ENCODE measurements at places on chromosomes 7 and 10. TPM values are rescaled to one million over a fixed set of nuclear protein-coding genes. Genes with fewer than 3 reads are reported as not detected.

GRCh38 chr10:101062232-101063049 lies 652 bp downstream of the KAZALD1 start:
- peak; percentile 78 for DNase-seq

GRCh38 chr10:11080564-11080984 lies 62.9 kb downstream of the CELF2 start:
- DNase-seq: no peak

DNA sequence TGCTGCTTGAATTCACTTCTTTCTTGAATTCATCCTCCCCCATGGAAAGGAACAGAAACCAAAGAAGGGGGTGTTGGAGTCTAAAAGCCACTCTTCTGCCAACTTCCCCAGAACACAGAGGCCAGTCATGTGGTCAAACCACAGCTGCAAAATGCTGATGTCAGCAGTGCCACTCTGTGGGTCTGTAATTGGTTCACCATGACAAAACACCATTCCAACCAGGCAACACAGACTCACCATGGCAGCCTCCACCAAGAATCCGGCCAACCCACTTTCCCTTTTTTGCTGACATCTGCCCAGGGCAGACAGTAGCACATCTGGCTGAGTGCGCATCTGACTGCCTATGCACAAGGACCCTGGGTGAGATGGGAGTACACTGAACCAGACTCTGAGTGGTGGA lies 16.8 kb downstream of the OSBPL3 start:
- no peak for DNase-seq

- DNase-seq: no peak
Observed at GRCh38 chr7:114658216-114658615, 243.6 kb downstream of the FOXP2 start.

- DNase-seq: no peak
Observed at GRCh38 chr7:6403907-6404306, 43.8 kb downstream of the DAGLB start.

- no peak for DNase-seq
Observed at GRCh38 chr10:76037531-76038155, 606.2 kb downstream of the LRMDA start.

GRCh38 chr10:9305018-9305655 lies 1250.6 kb downstream of the GATA3 start:
- no peak for DNase-seq

GRCh38 chr7:36755484-36755883 lies 31.2 kb upstream of the AOAH start:
- no peak for DNase-seq

- no peak for DNase-seq
Observed at GRCh38 chr10:131553121-131553520, 241.6 kb upstream of the TCERG1L start.

DNA sequence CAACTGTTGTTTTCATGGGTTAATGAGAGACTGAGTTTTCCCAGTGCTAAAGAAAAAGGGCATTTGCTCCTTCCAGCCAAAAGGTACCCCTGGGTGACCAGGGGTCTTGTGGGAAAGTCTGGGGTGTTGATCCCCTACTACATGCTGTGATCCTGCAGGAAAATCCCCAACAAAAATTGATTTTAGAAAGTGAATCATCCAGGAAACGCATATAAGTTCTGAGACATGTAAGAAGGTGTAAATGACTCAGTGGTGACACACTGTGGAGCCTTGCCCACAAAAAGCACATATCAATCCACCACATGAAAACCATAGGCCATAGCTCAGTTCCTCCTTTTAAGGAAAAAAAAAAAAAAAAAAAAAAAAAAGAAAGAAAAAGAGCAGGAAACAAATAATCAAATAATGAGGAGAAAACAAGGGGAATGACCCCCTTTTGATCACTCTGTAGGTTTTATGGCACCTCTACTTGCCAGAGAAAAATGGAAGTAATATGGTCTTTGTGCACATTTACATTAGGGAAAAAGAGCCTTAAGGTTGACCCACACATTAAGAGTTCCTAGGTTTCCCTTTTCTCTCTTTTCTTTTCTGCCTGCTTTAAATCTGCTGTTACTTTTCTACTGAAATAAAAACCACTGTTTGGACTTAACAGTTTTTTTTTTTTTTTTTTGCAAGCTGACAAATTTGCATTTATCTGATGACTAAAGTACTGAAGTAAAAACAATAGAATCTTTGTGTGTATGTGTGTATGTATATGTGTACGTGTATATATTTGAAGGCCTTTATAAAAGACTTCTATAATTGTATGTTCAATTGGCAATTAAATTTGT lies 386.0 kb downstream of the KIF20B start:
- no peak for DNase-seq

DNA sequence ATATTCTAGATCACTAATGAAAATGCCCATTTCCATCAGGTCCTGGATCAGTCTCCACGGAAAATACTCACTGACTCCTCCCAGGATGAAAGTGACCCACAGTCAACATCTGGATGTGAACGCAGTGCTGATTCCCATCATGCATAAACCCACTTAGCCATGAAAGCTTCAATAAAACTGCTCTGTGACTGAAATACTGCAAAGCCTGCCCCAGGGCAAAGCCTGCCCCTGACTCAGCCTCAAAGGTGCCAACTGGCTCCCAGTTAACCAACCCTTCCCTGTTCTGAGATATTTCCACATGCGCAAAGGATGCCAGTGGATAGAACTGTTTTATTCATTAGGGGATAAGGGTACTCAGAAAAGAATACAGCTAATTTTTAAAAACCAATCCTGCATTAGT lies 24.0 kb downstream of the OSBPL3 start:
- DNase-seq: no peak

DNA sequence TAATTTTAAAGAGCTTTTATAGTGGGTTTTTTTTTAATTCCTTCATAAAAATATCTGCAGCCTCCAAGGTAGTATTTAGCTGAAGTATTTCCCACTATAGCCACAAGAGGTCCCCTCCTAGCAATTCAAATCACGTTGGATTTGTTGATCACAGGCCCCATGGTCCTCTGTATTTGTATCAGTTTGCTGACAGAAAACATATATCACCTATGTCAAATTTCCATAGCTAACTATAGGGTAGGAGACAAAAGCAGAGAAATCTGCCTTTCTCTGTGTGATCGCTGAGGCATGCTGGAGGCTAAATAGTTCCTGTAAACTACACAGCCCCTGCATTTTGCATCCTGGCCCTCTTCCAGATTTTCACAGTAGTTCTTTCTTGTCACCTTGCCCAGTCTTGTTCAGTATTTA lies 1.7 kb upstream of the CTNNA3 start:
- DNase-seq: peak; percentile 42

- peak; percentile 55 for DNase-seq
Observed at GRCh38 chr10:127906548-127907377, at the start of gene PTPRE. Gene PTPRE, plus strand, starts transcription at chr10:127907103. Its CDS starts 133,779 bp downstream, at chr10:128040882.

GRCh38 chr7:33654676-33655075 lies 250.7 kb upstream of the BMPER start:
- no peak for DNase-seq

- no peak for DNase-seq
Observed at GRCh38 chr10:63758080-63758479, 236.9 kb downstream of the REEP3 start.

DNA sequence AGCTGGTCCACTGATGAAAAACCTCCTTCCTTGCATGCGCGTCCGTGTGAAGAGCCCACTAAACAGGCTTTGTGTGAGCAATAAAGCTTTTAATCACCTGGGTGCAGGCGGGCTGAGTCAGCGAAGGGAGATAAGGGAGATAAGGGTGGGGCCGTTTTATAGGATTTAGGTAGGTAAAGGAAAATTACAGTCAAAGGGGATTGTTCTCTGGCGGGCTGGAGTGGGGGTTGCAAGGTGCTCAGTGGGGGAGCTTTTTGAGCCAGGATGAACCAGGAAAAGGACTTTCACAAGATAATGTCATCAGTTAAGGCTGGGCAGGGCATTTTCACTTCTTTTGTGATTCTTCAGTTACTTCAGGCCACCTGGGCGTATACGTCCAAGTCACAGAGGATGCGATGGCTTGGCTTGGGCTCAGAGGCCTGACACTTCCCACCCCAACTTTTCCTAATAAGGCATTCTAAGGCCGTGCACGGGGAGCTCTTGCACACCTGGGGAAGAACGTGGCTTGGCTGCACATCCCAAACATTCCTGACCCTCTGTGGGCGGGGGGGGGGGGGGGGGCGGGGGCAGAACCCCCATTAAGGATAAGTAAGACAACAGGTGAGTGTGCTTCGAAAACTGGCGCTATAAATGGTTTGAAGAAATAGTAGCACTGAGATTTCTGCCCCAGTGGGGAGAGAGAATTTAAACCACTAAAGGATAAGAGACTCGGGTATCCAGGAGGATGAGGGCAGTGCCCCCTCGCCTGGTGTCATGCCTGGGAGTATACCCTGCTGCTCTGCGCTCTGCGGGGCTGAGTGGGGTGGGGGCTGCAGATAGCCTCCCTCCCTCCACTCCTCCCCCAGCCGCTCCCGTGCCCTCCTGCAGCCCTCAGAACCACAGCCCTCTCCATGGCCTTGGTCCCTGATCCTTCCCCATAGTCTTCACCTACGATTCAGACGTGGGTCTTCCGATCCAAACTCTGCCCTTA lies 217.6 kb downstream of the MLLT10 start:
- DNase-seq: no peak

DNA sequence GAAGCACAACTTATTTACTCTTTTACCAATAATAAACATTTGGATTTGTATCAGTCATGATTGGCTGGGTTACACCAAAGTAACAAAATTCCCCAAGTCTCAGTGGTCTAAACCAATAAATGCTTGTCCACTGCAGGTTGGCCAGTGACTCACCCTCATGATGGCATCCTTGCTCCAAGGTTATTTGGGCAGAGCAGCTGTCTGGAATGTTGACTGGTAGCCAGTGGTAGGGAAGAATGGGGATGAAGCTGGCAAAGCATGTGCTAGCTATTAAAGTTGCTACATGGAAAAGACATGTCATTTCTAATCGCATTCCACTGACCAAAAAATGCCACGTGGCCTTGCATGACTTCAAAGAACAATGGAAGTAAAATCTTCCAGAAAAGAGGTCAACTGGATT lies 1168.7 kb upstream of the CELF2 start:
- no peak for DNase-seq

DNA sequence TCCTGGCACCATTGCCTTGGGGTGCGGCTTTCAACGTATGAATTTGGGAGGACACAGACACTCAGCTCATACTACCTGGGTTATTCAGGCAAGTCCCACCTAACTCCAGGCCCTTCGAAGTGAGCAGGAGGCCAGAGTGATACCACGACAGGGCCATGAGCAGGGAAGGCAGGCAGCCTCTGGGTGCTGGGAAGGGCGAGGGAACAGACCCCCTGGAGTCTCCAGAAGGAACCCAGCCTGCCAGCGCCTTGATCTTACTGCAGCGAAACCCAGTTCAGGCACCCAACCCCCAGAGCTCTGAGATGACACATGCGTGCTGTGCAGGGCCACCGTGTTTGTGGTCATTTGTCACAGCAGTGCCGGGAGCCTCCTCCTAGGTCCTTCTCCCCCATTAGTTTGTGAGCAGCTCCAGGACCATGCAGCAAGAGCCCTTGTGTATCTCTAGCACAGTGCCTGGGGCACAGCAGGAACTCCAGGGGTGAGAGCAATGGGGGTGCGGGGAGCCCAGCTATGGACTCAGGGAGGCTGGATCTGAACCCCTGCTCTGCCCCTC lies 7.7 kb upstream of the INSIG1 start:
- no peak for DNase-seq

GRCh38 chr7:25624833-25625232 lies 396.5 kb upstream of the NPVF start:
- DNase-seq: no peak

DNA sequence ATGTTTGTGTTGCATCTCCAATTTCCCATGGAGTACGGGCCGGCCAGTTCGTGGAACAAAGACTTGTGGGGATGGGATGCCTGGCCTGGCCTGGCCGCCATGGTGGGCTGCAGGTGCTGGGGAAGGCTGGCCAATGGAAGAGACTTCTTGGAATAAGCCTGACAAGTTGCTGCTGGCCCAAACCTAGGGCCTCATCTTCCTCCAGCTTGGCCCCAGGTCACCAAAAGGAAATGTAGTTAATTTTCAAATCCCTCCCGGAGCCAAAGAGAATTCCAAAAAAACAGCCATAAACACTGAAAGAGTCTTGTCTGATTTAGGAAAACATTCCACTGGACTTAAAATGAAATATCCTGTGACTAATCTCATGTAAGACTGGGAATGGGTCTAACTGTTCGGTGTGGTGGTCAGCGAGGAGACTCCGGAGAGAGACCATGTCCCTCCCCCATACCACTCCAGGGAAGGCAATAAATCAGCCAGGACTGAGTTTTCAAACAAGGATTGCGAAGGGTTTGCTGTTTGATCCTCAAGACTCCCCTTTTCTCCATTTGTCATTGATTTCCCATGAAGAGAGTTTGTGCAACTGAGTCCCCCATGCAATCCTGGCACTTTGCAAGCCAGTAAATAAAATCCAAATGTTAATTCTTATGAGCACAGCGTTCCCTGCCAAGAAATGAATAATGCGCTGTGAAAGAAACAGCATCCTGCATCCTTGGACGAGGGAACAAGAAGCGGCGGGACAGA lies 128.7 kb upstream of the HABP2 start:
- no peak for DNase-seq

- no peak for DNase-seq
Observed at GRCh38 chr7:137091396-137091795, 222.9 kb downstream of the CHRM2 start.

GRCh38 chr7:103893350-103893749 lies 96.1 kb downstream of the RELN start:
- DNase-seq: no peak

- DNase-seq: peak; percentile 61
Observed at GRCh38 chr10:75191821-75192568, 18.6 kb upstream of the VDAC2 start.

GRCh38 chr10:101091546-101092290 lies 29.9 kb downstream of the KAZALD1 start:
- DNase-seq: no peak

GRCh38 chr10:11276449-11276990 lies 258.8 kb downstream of the CELF2 start:
- DNase-seq: no peak

DNA sequence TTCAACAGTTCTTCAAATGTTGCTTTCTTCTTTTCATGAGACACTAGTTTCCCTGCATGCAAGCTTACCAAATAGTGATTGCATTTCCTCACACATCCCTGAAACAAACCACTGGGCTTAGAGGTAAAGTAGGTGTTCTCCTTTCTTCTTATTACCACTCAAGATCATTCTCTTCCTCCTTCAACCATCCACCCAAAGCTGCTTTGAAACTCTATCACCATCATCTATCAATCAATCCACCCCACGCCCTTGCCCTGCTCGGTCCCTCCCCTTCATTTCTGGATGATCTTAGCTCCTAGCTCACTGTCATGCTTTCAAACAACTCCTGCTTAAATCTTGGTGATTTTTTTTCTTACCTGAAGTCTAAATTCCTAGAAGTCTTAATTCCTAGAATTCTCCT lies 18.9 kb downstream of the HYCC1 start:
- no peak for DNase-seq

- no peak for DNase-seq
Observed at GRCh38 chr10:31062856-31063255, 31.2 kb upstream of the ZNF438 start.

ITPRID1 gene
- total RNA-seq: not detected

HOXA4 gene
- total RNA-seq: not detected

MAT1A gene
- total RNA-seq: 0.42 TPM

MACROH2A2 gene
- total RNA-seq: not detected

MLXIPL gene
- total RNA-seq: 11.8 TPM

ELOVL3 gene
- total RNA-seq: 0.86 TPM

SSC4D gene
- total RNA-seq: 1.2 TPM

TMEM270 gene
- total RNA-seq: not detected
